ENCODE measurements at places on chromosomes 2 and 18. TPM values are rescaled to one million over a fixed set of nuclear protein-coding genes. Genes with fewer than 3 reads are reported as not detected.

GRCh38 chr18:62729487-62730386, 14.4 kb downstream of the PHLPP1 start:
- ATAC-seq, result no peak

GRCh38 chr2:41068740-41069139, 616.9 kb upstream of the SLC8A1 start:
- no peak for ATAC-seq

DNA sequence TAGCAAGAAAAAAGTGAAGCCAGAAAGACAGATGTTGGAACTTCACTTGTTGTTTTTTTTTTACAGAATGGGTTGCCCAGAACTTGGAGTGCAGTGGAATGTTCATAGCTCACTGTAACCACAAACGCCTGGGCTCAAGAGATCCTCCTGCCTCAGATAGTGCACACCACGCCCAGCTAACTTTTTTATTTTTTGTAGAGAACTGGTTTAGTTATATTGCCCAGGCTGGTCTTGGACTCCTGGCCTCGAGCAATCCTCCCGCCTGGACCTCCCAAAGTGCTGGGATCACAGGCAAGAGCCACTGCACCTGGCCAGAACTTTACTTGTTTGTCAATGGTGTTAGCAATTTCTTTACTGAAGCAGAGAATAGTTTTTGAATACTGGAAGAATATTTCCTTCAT, 11.9 kb upstream of the ASPRV1 start:
- no peak for ATAC-seq

- ATAC-seq, result no peak
Observed at GRCh38 chr2:135563793-135564192, 32.5 kb downstream of the R3HDM1 start.

CCDC74B gene
- total RNA-seq, result 3.8 TPM

RBM45 gene
- 20.9 TPM for total RNA-seq

RAMP1 gene
- 312 TPM for total RNA-seq

C2orf66 gene
- not detected for total RNA-seq

CNGA3 gene
- total RNA-seq, result 1.1 TPM

Data from gastroesophageal sphincter (tissue), 4 donors.